ENCODE measurements at places on chromosomes 6 and 20.

DNA sequence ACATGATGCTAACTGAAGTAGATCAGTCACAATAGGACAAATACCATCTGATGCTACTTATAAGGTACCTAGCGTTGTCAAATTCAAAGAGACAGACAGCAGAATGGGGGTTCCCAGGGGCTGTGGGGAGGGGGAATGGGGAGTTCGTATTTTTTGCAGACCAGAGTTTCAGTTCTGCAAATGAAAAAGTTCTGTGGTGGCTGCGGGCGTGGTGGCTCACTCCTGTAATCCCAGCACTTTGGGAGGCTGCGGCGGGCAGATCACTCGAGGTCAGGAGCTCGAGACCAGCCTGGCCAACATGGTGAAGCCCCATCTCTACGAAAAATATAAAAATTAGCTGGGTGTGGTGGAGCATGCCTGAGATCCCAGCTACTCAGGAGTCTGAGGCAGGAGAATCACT, 68.1 kb downstream of the SLC22A23 start:
- DNase-seq: no peak

DNA sequence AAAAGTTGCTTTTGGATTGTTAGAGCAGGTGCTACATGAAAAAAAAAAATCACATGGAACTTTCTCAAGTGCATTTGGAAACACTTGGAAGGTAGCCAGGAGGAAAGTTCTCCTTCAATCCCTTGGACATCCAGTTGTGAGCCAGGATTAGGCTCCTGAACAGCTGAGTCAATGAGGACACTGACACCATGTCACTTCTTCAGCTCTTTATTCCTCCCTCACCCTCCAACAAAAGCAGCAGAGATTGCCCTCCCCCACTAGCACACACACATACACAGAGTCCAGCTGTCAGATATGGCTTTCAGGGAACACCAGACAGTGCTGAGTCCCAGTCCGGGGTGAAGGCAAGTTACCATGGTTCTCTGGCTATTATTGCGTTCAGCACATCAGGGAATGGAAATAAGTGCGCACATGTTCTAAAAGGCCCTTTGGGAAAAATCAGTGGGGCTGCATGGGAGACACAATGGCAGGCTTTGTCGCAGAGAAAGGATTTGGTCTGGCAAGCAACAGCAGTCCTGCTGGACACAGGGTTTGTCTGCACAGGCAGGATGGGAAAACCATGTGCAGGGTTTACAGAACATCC, 124.7 kb upstream of the MARCKS start:
- DNase-seq: no peak

DNA sequence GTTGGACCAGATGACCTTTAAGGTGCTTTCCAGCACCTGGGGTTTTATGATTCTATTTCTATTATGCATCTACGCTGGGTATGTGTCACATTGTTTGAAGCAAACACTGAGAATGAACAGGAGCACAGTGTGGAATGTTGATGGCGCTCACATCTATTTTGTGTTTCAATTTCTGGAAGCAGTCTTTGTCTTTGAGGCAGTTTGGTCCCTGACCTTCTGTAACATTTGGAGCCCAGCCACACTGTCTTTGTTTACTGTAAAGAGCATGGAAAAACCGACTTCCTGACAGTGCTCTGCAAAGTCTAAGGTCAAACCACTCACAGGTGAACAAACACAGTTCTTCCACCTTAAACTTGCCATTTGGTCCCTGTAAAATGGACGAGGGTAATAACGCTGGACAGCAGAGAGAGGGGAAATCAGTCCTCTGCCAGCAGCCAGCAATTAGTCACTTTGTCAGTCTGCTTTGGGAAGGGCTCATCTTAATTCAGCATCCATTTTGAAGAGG, 155.5 kb downstream of the PRL start:
- DNase-seq: no peak

- no peak for DNase-seq
Measured at GRCh38 chr6:130143709-130144108, 79.0 kb downstream of the SAMD3 start.
